CD4-positive, CD25-positive, alpha-beta regulatory T cell (primary cell): ENCODE measurements at places on chromosomes 4 and X. TPM values are rescaled to one million over a fixed set of nuclear protein-coding genes. Genes with fewer than 3 reads are reported as not detected.

Gene FRG2
- total RNA-seq = not detected

Gene VSIG1
- 31.8 TPM for total RNA-seq

Gene SSX3
- total RNA-seq = not detected

Gene CACNA1F
- 0.69 TPM for total RNA-seq

Gene ADGRG2
- total RNA-seq = not detected

Gene PRDM5
- 0.67 TPM for total RNA-seq

Gene BGN
- not detected for total RNA-seq

Gene CCNB3
- total RNA-seq = 0.07 TPM

Gene APLN
- not detected for total RNA-seq

DNA sequence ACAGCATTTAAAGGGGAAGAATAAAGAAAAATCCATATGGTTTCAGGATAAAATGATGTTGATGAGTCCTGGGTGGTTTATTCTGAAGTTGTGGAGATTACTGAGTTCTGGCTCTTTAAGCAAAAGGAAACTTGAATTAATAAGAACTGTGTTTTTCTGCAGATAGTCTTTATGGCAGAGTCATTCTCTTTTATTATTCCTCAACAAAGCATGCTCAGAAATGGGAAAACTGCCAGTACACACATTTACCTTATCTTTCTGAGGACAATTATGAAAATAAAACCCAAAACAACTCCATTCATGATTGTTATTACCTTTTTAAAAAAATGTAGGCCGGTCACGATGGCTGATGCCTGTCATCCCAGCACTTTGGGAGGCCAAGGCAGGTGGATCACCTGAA is 58.5 kb downstream of the ADD1 start:
- DNase-seq = no peak

GRCh38 chr4:188297873-188298272 is 158.6 kb downstream of the TRIML1 start:
- no peak for DNase-seq

DNA sequence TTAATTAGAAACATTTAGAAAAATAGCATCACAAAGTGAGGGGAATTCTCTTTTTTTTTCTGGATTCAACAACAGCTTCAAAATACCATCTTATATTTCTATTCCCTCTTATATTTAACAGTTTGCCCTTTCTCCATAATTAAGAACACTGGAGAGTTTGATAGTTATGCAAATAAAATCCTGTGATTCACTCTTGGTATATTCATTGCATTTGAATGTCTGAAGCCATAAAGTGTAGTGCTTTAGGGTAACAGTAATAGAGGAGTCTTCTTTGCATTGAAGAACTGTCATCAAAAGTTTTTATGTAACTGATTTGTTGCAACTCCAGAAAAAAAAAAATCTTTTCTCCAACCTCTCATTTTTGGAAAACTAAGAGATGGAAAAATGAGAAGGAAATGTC is 352.0 kb upstream of the GALNTL6 start:
- DNase-seq = no peak

GRCh38 chrX:81202943-81203342 is 1.0 kb downstream of the SH3BGRL start:
- DNase-seq = no peak

- no peak for DNase-seq
Observed at GRCh38 chr4:61312526-61312925, 112.4 kb downstream of the ADGRL3 start.

DNA sequence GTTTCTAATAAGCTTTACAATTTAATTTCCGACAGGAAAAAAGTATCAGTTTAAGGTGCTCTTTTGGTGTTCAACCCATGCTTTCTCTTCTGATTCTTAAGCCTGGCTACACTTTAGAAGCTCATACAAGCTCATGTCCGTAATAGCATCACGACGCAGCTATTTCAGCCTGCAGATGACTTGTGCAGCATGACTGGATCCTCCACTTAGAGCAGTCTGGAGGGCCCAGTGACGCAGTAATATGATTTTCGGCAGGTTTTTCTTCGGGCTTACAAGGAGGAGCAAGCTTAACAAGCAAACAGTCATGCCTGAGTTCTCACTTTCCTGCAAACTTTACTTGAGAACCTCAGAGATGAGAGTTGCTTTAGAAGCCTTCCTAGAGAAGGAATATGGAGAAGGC is 85.3 kb upstream of the MAML3 start:
- no peak for DNase-seq

GRCh38 chrX:15471028-15471427 is 22.1 kb downstream of the PIR start:
- peak; percentile 16 for DNase-seq

DNA sequence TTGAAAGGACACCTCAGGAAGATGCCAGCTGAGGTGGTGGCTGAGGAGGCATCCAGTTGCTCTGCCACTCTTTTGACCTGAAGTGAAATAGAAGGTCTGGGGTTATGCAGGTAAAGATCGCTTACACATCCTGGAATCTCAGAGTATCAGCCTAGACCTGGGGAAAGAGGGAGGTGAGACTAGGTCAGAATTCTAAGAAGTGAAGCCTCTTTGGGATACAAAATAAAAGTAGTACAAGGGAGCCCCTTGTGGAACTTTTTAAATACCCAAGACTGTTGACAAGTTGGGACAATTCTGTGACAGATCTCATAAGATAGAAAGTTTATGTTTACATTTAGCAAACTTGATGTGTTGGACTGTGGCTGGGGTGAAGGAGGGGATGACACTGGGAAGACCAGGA is 263.1 kb downstream of the SPRY1 start:
- no peak for DNase-seq

- DNase-seq = peak; percentile 7
Observed at GRCh38 chrX:76279007-76279406, 106.1 kb downstream of the PBDC1 start.

DNA sequence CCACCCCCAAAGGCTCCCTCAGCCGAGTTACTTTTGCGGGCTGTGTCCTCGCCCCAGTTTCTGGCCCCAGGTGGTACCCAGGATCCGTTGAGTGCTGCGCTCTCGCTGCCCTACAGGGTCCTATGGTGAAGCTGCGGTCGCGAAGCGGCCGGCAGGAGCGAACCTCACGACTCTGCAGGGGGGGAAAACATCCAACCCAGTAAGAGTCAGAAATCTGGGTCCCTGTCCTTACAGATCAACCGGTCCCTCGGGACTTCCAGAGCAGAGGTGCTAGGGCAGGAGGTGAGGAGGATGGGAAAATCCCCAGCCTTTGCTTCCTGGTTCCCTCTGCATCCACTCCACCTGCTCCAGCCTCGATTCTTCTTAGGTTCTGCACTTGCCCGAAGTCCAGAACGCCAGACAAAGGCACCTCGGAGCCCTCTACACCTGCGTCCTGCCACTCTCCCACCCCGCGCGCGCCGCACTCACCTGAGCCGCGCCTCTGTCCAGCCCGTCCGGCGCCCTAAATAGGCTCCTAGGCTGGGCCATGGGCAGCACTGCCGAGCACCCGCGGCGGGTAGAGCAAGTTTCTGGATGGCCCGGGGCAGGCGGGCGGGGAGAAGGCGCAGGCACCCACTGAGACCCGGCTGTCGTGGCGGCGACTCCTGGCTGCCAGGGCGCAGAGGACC is at the start of gene HS3ST1:
Gene HS3ST1 (minus strand): TSS at position 664 of the 668 bp plus-strand sequence. CDS start 28,889 bp downstream, outside the sequence.
- no peak for DNase-seq

DNA sequence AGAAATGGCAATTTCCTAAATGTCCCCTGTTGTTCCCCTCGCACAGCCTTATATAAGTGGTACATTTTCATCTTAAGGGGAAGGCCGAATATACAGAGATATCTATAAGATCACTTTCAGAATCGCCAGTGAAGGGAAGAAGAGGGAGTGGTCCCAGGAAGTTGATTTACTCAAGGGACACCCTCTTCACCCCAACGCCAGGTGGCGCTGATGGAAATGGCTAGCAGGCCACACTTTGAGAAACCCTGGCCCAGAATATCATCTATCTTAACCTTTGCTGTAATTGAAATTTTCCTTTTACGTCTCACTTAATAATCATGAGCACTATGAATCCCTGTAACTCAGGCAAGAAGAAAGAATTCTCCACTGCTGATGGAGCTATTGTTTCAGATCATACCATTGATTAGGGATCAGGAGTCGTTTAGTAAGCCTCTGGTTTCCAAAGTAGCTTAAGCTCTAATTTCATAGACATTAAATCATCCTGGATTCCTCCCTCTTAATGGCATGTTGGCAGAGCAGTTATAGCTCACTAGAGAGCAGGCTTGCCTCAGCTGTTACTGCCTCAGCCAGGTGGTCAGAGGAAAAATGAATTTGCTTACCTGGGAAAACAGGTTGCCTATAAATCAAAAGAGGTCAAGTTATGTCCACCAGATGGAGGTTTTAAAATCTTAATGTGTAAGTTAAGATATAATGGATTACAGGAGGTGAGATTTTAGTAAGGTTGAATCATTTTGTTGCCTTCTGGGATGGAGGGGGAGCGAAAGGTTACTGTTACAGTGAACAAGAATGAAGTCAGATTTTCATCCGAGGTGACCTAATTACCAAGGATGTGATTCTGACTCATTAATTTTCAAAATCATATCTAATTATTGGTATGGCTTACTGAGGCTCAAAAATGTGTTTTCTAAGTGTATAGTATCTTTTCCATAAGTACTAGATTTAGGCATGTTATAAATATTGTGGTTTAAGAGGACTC is 941.2 kb upstream of the TENM3 start:
- DNase-seq = no peak

- no peak for DNase-seq
Observed at GRCh38 chr4:143424276-143424675, 87.6 kb downstream of the GAB1 start.

DNA sequence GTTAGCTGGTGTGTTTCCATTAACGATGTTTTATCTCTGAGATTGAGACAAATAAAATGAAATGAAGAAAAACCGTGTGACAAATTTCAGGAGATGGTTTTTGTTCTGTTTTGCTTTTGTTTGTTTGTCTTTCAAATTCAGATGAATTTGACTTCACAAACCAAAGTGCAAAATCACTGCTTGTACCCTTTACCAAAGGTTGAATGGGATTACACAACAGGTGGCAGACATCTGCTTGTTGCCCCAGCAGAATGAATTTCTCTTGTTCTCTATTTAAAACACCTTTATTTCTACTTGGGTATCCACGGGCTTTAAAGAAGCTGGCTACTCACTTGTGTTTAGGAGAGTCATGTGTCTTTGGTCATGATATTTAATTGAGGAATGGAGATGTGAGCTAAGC is 239.7 kb upstream of the CLNK start:
- DNase-seq = no peak

GRCh38 chrX:70042399-70043371 is 7.1 kb downstream of the AWAT2 start:
- no peak for DNase-seq

GRCh38 chr4:81814987-81815541 is 343.4 kb upstream of the RASGEF1B start:
- no peak for DNase-seq

DNA sequence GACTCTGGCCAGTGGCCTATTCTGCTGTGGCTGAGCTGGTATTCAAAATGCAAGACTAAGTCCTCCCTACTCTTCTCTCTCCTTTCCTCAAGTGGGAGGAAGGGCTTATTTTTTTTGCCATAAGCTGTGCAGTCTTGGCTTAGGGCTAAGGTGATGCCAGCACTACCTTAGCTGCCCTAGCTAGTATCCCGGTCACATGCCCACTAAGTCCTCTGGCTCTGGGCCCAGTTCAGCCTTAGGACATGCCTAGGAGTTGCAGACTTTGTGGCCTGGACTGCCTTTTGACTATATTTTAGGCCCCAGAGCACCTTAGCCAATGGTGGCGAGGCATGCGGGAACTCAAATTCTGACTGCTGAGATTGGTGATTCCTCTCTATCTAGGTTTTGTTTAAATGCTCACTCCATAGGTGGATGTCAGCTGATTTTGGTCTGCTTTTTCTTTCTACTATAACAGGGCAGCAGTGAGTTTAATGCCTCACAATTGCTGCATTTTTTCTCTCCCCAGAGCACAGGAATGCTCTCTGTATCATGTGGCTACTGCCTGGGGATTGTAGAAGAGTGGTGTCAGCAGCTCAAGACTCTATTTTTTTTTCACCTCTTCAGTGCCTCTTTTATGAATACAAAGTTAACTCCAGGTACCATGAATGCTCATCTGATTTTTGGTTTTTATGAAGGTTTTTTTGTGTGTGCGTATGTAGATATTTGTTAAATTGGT is 472.9 kb upstream of the GRID2 start:
- DNase-seq = no peak

GRCh38 chrX:124534536-124534935 is 188.2 kb downstream of the SH2D1A start:
- no peak for DNase-seq

DNA sequence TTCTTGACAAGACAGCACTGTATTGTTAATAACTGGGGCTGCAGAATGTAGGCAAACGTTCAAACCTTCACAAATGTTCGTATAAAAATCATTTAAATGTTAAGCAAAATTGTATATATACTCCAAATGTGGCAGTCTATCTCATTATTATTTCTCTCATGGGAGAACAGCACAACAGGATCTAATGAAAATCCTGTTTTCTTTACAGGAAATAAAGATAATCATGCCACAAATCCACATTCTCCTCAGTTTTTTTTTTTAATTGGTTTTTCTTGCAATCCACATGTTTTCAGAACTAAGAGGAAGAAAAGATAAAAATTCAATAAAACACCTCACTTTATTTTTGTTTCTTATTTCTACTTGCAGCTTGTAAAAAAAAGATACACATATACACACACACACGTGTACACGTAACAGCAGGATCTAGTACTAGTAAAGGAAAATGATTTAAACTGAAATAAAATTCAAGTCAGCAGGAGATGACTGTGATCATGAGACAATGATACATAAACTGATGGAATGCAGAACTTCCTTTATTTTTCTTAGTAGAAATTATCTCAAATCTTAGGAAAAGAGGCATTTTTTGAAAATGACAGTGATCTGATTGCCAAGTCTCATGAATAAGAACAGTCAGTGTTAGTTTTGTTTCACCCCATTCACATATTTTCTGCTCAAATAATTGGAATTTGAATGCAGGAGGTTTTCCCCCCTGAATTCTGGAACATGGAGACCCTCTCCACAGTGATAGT is 11.3 kb downstream of the APBB2 start:
- no peak for DNase-seq

- DNase-seq = no peak
Observed at GRCh38 chr4:129136433-129136832, 40.5 kb downstream of the C4orf33 start.

DNA sequence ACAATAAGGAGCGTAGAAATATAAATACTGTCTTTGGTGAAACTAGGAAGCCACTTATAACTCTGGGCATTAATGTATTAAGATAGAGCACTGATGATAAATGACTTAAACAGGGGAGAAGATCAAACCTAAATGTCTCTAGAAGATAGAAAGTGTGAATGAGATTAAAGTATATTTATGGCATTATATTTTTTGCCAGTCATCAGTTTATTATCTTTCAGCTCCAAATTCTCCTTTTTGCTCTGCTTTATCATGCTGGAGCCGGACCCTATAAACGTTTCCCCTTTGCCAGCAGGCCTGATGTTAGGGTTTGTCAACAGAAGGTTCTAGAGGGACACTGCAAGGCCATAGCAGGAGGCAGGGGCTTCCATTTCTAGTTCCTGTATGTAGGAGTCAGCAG is 76.4 kb downstream of the TBC1D19 start:
- DNase-seq = no peak

DNA sequence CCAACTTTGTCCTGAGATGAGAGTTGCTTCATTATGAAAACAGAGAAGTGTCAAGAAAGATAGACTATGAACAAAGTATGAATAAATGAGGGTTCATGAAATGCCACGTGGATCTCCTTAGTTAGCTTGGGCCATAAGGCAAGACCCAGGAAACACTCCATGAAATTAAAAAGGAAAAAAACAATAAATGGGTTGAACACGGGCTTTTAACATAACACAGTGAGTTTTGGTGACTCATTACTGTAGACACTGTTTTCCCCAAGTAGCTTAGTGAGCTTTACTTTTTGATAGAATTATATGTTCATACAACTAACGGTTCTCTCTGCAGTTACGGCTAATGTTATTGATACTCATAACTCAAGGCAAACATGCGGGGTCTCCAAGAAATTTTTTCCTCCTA is 265.0 kb downstream of the DHX15 start:
- DNase-seq = no peak
